ENCODE measurements at places on chromosomes 2 and 18.
A peak's percentile ranks its signal among the peaks of the same experiment; 100 is the strongest.

- no peak for DNase-seq
Measured at GRCh38 chr2:214465363-214466146, 54.7 kb downstream of the VWC2L start.

GRCh38 chr2:173828189-173829142, 136.7 kb downstream of the SP3 start:
- no peak for DNase-seq

GRCh38 chr18:57447154-57447621, 12.0 kb downstream of the ONECUT2 start:
- DNase-seq: no peak

- DNase-seq: no peak
Measured at GRCh38 chr2:179129574-179130238, 79.8 kb upstream of the CCDC141 start.

GRCh38 chr2:104932243-104932642, 78.3 kb downstream of the POU3F3 start:
- no peak for DNase-seq

- peak; percentile 13 for DNase-seq
Measured at GRCh38 chr2:199659207-199659606, 191.8 kb downstream of the FTCDNL1 start.

DNA sequence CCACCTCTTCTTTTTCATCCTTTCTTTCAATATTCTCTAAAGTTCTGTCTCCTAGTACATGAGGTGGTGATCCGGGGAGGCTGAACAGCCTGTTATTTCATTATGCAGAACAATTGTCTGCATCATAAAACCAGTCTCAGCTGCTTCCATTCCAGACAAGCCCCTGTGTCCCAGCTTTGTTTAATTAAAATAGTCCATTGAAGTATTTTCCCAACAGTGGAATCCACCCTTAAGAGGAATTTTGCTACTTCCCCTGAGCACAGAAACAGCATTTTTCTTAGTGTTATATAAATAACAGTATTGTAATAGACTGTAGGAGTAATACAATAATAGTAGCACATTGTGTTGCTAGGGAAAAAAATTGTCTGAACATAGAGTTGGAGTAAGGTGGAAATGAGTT, 395.4 kb upstream of the TCF4 start:
- DNase-seq: no peak

DNA sequence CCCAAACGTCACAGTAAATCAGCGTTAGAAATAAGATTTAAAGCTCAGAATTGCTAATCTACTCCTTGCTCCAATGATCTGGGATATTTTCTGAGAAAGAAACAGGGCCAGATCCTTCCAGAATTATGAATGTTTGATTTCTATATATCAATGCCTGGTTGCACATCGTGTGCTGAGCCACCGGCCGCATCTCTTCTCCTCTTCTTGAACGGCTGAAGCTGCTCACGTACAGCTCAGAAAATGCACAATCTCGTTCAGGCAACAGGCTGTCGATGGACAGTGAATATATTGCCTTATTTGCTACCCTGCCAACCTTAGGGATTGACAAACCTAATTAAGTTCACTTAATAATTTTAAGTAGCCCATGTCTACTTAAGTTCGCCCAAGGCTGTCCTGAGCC, 169.5 kb downstream of the CLIP4 start:
- no peak for DNase-seq

DNA sequence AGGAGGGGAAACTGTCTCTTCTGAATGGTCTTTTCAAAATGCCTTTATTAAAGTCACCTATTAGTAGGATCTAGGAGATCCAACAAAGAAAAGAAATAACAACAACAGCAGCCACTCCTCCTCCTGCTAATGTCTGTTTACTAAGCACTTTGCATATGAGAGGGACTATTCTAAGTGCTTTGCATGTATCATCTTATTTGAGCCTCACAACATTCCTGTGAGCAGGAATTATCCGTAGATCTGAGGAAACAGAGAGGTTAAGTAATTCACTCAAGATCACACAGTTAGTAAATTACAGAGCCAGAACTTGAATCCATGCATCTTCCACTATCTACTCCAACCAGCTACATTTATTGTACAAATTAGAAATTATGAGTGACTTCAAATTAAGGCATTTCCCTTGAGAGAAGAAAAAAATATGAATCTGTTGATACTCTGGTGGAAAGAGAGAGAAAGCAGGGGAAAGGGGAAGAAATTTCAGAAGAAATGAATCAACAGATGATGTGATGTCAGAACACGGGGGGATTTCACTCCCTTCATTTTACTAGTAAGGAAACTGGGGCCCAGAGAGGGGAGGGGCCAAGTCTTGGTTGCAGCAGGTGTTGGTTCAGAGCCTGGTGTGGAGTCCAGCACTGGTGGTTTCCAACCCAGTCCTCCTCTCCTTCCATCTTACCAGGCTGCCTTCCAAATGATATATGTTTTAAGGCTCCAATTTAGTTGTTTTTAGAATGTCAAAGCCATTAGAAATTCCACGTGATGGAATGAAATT, 49.7 kb downstream of the TSN start:
- DNase-seq: no peak

DNA sequence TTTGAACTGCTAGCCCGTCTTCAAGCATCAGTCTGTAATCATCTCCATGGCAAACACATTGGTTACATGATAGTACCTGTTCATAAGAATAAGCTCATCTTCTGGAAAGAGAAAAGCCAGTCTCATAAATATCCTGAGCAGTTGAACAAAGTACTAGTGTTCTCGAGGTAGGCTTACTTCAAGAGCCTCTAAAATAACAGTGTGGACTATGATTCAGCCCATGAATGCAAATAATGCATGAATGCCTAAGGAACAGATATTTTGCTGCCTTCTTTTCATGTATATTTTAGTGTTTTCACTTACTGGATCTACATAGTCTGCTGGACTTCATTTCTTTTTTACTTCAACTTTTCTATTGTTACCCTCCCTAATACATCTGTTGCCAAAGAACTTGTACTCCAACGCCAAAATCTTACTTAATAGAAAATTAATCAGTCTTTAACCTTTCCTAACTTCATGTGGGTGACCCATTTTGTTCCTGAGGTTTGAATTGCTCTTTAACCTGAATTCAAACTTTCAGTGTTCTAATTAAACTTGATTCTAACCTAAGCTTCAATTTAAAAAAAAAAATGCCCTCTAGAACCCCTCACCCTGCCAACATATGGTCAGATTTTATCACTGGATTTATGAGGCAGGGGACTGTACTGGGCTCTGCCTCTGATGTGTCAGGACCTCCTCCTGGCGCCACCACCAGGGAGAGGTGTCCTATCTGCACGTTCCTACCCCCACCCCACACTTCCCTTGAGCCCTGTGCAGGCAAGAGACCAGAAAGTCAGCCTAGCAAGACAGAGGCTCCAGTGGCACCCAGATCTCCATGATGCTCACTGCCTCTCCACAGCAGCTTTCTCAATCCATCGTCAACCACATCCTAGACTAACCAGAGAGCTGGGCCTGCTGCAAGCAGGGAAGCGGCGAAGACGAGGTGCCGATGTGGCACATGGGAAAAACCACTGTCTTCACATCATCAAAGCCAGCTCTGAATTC, 264.7 kb upstream of the ID2 start:
- DNase-seq: no peak

- no peak for DNase-seq
Measured at GRCh38 chr2:71950256-71951082, 197.2 kb downstream of the CYP26B1 start.

DNA sequence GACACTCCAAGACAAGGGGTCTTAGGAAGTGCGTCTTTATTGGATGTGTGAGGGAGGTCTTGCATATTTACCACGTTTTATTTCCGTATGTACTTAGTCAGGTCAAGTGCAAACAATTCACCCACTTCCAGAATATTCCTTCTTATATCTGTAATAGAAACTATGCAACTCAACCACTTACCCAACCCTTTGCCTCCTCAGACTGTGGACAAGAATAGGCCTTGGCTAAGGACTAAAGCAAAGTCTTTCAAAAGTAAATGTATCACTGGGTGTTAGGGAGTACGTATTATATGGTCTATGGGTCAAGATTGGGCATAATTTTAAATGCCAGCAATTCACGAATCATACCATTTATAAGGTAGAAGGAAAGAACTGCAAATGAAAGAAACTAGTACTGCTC, 484.8 kb downstream of the MBD2 start:
- no peak for DNase-seq

Measured in NCI-H2171 (cell line).